ENCODE measurements at places on chromosomes 16 and 17. TPM values are rescaled to one million over a fixed set of nuclear protein-coding genes. Genes with fewer than 3 reads are reported as not detected.
A peak's percentile ranks its signal among the peaks of the same experiment; 100 is the strongest.

DNA sequence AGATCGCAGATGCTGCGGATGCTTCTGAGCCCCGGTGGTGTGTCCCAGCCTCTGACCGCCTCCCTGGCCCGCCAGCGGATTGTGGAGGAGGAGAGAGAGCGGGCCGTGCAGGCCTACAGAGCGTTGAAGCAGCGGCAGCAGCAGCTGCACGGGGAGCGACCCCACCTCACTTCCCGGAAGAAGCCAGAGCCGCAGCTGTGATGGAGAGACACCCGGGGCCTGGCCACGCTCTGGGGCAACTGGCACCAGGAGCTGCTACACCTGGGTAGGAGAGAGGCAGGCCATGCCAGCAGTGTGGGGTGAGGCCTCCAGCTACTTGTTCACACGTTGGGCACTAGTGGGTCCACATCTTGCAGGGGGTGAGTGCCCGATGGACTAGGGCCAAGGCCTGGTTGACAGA, 6.0 kb downstream of the CCDC137 start:
- no peak for DNase-seq

- no peak for DNase-seq
These were observed 69.2 kb downstream of the C16orf78 start for GRCh38 chr16:49442805-49443204.

DNA sequence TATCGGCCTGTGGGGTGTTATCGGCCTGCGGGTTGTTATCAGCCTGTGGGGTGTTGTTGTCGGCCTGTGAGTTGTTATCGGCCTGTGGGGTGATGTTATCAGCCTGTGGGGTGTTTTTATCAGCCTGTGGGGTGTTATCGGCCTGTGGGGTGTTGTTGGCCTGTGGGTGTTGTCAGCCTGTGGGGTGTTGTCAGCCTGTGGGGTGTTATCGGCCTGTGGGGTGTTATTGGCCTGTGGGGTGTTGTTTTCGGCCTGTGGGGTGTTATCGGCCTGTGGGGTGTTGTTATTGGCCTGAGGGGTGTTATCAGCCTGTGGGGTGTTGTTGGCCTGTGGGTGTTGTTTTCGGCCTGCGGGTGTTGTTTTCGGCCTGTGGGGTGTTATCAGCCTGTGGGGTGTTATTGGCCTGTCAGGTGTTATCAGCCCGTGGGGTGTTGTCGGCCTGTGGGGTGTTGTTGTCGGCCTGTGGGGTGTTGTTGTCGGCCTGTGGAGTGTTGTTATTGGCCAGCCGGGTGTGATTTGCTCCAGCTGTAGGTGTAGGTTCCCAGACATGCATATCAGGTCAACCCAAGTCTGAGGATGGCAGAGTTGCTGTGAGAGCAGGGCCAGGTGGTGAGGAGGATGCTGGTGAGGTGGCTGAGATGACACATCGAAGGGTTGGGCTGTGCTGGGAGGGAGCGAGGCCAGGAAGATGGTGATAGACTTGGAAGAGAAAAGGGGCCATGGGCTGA, 7.1 kb downstream of the TRARG1 start:
- no peak for DNase-seq

DNA sequence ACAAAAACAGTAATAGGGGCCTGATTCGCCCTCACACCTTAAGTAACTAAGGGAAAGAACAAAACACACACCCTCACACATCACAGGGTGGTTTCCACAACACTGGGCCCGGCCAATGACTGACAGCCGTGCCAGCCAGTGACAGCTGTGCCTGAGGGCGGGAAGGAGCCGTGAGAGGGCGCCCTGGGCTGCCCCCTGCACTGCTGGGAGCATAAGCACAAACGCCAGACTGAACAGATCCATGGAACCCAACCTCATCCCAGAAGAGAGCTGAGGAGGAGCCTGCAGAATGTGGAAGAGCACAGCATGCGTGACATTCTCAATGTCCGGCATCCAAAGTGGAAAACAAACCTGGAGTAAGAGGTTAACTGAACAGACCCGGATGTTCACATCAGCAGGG, 16.0 kb downstream of the CSNK1D start:
- DNase-seq, result no peak

DNA sequence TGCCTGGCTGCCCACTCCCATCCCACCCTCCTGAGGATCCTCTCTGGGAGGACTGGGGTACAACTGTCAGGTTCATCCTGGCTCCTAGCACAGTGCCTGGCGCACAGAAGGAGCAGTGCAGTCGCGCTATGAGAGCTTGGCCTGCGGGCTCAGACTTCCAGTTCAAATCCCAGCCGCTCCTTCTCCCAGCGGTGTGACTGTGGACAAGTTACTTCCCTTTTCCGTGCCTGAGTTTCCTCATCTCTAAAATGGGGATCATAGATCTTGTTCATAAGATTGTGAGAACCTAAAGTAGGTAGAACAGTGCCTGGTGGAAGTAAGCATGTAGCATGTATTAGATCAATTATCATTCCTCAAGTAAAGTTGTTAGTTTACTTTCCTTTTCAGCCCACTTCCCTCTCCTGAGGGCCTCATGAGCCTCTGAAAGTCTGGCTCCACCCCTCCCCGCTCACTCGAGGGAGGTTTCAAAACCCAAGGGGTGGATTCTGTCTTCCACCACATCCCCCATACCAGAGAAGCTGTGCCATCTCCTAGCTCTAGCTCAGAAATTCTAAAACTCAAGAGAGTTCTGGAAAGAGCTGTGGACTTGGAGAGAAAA, 19.9 kb upstream of the COL1A1 start:
- no peak for DNase-seq

ZNF750 gene
- not detected for total RNA-seq

DNA sequence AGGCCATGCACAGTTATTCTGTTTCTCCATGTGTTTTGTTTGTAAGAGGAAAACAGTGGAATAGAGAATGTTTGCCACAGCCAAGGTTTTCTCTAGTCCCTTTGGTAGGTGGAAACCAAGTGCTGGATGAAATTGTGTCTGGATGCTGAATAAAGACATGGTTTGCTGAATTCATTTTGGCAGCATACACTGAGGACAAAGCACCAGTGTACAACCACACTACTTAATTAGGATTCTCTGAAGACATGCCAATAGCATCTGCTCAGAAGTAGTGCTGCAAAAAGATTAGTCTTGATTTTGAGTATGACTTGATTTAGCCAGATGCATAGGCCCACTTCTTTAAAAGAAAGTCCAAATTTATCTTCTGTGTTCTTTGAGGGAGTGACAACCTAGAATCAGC, 230.5 kb upstream of the CACNG5 start:
- DNase-seq, result no peak

SPIRE2 gene
- total RNA-seq, result not detected

CYGB gene
- total RNA-seq, result 60.7 TPM

ZNF385C gene
- total RNA-seq, result not detected

- no peak for DNase-seq
These were observed 52.7 kb downstream of the ZNF18 start for GRCh38 chr17:11944587-11944986.

DRC3 gene
- total RNA-seq, result 7.2 TPM

DNA sequence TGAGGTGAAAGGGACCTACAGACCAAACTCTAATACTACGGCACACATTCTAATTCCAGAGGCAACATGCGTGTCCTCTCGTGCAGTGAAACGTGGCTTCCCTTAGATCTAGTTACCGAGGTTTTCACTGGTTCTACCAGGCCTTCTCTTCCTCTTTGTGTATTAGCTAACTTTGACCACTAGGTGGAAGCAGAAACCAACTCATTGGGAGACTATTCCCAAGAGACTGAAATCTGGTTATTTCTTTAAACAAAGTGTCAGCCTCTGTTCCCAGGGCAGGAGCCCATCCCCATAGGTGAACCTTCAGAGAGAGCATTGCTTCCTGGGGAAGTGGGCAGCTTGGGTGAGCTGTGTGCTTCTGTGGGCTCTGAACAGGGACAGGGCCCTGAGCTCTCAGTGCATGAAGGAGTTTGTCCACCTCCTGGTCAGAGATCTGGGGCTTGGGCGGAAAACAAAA, 19.7 kb upstream of the RCVRN start:
- no peak for DNase-seq

GRCh38 chr17:50135316-50136095, 5.5 kb upstream of the SAMD14 start:
- DNase-seq, result no peak

KRTAP16-1 gene
- total RNA-seq, result not detected

DNA sequence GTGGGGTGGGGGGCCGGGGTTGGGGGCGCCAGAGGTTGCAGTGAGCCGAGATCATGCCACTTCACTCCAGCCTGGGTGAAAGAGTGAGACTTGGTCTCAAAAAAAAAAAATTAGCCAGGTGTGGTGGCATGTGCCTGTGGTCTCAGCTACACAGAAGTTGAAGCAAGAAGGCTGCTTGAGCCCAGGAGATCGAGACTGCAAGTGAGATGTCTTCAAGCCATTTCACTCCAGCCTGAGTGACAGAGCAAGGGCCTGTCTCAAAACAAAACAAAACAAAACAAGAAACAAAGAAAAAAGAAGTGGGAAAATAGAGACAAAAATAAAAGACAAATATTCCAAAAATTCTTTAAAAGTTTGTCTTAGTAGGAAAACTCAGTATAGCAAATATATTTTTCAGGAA, 135.1 kb upstream of the CORO6 start:
- DNase-seq, result no peak

DNA sequence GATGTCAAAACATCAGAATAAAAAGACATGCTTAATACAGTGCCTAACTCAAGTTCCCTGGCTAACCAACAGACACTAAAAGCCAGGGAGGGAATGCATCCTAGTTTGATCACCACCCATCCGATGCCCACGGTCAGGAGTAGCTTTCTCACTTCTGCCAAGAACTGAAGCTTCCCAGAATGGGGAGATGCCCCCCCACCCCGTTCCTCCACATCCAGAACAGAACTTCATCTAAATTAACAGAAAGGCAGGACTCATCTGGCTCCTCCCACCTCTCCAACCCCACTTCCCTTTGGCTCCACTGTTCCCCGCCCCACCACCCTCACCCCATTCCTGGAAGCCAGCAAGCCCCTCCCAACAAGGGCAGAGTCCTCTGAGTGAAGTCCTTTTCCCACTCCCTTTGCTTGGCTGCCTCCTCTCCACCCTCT, 33.7 kb downstream of the GDE1 start:
- peak; percentile 30 for DNase-seq

- no peak for DNase-seq
These were observed 107.6 kb downstream of the TTC19 start for GRCh38 chr17:16107165-16107770.

DNA sequence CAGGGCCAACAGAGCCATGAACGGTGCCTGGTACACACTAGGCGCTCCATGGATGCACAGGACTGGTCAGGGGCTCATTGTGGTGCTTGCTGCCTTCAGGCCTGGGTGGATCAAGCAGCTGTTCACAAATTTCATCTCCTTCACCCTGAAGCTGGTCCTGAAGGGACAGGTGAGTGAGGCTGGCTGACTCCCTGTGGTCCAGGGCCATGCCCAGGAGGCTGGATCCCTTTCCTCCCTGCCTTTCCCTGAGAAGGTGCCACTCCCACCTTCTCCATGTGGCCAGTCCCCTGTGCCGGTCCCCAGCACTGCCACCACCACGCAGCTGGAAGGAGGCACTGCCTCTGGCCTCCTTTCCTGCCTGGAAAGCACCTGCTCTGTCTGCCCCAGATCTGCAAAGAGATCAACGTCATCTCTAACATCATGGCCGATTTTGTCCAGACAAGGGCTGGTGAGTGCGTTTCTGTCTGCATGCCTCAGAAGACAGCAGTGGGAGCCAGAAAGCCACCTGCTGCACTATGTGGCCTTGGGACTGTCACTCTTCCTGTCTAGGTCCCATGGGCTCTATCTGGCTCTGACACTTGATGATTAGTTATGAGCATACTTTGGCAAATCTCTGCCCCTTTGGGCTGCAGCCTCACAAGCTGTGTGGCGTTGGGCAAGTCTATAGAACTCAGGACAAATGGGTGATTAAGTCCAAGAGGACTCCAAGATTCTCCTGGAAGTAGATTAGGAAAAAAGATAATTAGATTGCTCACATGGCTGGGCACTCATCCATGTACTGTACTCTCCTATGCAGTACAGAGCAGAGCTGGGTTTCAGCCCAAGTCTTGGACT, 9.4 kb downstream of the CETP start:
- no peak for DNase-seq

DNA sequence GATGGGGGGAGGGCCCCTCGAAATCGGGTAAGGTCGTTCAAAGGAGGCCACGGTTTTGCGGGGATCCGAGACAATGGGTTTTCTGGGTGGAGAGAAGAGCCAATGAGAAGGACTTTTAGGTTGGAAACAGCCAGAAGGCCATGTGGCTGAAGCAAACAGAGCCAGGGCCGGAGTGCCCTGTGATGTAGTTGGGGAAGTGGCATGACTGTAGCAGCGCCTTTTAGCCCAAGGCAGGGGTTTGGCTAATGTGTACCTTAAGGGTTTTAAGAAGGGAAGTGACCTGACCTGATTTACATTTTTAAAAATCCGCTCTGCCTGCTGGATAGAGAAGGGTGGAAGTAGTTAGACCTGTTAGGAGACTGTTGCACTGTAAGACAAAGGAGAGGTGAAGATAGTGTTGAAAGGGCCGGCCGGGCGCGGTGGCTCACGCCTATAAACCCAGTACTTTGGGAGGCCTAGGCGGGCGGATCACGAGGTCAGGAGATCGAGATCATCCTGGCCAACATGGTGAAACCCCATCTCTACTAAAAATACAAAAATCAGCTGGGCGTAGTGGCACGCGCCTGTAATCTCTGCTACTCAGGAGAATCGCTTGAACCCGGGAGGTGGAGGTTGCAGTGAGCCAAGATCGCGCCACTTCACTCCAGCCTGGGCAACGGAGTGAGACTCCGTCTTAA, 1.0 kb downstream of the LYRM1 start:
- DNase-seq, result no peak

- DNase-seq, result no peak
These were observed 440.6 kb downstream of the HS3ST3B1 start for GRCh38 chr17:14741491-14741890.

DNA sequence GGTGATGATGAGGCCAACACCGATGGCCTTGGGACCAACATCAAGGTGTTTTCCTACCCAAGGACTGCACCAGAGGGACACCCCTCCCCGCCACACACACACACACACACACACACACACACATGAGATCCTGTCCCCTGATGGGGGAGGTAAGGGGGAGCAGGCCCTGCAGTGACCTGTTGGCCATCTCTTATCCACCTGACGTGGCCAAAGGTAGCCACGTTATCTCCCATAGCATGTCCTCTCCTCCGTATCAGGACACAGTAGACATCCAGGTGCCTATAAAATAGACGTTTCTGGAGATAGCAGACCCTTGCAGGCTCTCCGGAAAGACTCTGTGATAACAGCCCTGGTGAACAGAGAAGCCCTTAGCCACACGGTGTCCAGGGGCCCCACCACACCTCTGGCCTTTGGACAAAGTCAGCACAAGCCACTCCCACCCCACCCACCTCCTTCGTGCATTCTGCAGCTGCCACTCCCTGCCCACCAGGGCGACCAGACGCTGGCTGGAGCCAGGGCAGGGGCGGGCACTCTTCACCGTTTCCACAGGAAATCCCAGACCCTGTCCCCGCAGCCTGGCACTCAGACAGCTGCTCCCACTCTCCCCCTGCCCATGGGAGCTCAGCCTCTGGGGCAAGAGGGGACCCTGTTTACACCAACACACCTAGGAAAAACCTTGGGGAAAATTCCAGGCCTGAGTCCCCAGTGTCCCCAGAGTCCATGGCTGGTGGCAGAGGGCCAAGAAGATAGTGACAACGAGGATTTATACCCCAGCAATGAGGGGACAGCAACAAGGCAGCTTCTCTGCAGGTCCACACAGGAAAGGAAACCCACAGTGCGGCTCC, 15.4 kb upstream of the ENPP7 start:
- DNase-seq, result no peak

GRCh38 chr17:81601525-81602120, 35.3 kb downstream of the NPLOC4 start:
- no peak for DNase-seq

HASPIN gene
- total RNA-seq, result 2.7 TPM
